D341Med (cell line): ENCODE measurements at places on chromosomes 5 and 9.
A peak's percentile ranks its signal among the peaks of the same experiment; 100 is the strongest.

DNA sequence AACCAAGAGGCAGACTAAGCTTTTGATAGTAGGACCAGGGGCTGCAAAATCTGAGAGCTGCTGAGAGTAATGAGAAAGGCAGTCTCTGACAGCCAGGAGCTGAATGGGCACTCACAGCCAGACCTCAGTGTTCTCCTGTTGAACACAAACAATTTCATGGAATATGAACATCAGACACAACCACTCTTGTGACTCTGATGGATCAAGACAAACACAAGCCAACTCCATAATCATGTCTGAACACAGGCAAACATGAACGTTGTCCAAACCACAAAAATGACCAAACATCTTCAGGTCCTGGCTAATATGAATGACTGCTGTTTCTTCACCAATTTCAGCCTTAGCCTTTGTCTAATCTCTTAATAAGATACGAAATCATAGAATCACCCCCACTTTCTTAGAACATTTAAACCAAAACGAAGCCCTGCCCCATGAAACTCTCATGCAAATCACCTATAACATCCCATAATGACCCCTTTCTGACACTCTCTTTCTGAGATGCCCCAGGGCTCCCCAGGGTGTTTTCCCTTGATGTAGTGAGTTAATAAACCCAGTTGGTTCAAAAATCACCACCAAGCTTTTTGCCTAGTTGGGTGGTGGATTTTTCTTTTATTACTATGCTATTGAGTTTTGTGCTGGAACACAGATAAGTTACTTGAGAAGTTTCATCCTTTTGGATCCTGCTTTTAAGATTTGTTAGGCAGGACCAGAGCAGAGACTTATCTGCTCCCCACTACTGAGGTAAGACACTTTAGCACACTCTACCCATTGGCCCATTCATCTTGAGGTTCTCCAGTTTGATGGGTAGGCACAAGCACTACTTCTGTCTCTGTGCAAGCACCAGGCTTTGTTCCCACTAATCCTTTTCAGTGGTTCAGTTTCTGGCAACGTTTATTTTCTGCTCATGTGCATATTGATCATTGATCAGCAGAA is 5.9 kb upstream of the ERAP2 start:
- no peak for DNase-seq

DNA sequence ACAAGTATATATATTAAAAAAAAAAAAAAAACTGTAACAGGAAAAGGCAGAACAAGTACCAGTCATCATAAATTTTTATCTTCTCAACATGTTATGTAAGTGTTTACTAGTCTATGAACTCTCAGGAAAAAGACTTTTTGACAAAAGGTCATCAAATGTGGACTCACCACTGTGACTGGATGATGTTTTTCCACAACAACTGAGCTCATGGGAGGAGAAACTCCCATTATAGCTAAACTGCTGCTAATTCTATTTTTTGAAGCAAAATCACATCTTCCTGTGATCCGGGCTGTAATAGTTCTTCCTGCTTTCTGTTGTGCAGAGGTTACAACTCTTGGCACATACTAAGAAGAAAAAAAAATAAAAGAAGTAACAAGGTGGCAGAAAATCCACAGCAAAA is 39.6 kb downstream of the POC5 start:
- DNase-seq = no peak

- DNase-seq = no peak
These were observed 314.2 kb downstream of the CDK5RAP2 start for GRCh38 chr9:120265791-120266190.

DNA sequence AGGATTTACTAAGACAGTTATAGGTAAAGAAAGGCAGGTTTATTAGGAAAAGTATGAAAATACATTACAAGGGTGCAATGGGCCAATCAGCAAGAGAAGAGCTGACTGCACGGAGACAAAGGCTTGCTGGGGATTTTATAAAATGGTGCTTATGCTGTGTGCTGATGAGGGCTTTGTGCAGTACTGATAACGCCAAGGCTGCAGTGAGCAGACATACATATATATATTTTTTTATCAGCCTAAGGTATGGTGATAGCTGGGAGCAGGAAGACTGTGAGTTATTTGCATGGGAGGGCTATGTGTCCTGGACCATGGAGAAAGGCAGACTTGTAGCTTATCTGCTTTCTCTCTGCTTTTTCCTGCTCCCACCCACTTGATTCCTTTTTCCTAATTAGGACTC is 208.1 kb upstream of the ACTBL2 start:
- no peak for DNase-seq

DNA sequence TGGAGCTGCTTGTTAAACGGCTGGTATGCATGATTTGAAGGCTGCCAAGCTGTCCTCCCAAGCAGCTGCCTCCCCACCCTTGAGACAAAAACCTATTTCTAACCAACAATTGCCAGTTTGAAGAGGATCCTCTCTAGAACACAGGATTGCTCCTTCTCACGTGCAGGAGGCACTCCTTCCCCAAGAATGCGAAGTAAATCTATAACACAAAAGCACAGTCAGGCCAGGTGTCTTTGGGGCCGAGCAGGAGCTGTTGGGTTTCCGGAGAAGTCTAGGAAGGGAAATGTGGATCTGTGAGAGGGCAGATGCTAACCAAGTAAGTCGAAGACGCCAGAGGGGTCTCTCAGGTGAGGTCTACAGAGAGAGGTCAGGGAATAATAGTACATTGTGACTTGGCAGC is 35.4 kb upstream of the GNPDA1 start:
- no peak for DNase-seq

- no peak for DNase-seq
These were observed 49.4 kb downstream of the ASTN2 start for GRCh38 chr9:117365438-117365837.

- DNase-seq = no peak
These were observed 161.9 kb upstream of the RAI14 start for GRCh38 chr5:34494111-34494755.

GRCh38 chr5:159071382-159071781 is 28.3 kb downstream of the EBF1 start:
- DNase-seq = no peak

GRCh38 chr5:662751-663435 is 30.3 kb downstream of the TPPP start:
- DNase-seq = no peak

DNA sequence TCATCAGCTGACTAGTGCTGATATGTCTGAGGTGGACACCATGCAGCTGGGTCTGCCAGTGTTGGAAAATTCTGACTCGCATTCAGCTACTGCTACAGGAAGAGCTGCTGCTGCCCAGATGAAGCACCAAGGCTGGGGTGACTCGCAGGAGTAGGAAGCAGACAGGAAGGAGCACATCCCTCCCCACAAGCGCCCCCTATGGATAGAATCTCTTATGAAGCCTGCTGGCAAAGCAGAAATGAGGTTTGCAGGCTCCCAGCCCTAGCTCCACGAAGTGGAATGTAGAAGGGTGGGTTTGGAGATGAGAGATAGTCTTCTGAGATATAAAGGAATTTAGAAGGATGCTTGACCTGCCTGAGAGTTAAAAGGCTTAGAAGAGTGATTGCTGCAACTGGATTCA is 443.0 kb downstream of the ACTL7B start:
- DNase-seq = peak; percentile 30

DNA sequence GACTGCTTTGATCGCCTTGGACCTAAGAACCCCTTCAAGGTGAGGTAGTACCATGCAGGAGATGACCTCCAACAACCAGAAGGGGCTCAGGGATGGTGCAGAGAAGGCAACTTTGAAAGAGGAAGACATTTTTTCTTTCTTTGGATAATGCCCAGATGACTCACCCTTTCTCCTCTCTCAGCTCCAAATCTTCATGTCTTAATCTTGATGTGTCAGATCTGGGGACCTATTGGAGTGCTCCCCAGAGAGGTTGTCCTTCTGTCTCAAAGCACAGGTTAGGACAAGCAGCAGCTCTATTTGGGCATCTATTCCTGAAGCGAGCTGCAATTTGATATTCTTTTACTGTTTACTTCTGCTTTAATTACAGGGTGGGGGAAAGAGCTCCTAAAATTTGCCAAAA is 229.9 kb upstream of the MAP3K1 start:
- DNase-seq = no peak

- DNase-seq = no peak
These were observed 21.5 kb upstream of the AKNA start for GRCh38 chr9:114409103-114409780.

DNA sequence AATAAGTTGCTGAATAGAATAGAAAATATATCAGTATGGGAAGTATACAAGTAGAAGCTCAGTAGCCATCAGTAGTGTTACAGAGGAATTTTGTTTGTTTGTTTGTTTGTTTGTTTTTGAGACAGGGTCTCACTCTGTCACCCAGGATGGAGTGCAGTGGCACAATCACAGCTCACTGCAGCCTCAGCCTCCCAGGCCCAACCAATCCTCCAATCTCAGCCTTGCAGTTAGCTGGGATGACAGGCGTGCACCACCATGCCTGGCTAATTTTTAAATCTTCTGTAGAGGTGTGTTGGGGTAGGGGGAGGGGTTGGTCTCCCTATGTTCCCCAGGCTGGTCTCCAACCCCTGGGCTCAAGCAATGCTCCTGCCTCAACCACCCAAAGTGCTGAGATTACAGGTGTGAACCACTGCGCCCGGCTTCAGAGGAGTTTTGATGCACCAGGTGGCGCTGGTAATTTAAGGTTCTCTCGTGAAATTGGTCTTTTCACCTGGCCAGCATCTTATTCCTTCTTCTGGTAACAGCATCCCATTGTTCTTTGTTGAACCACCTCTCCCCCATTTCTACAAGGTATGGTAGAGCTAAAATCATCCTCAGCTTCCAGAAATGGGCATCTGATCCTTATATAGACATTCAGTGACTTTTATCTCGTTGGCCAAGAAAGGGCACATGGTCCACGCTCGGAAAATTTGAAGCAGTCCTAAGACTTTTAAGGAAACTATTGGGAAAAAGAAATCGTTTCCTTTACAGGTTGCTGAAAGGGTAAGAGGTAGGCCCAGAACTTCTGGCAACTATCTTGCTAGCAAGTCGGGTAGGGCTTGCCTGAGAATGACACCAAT is 157.1 kb downstream of the ARRDC3 start:
- peak; percentile 53 for DNase-seq

DNA sequence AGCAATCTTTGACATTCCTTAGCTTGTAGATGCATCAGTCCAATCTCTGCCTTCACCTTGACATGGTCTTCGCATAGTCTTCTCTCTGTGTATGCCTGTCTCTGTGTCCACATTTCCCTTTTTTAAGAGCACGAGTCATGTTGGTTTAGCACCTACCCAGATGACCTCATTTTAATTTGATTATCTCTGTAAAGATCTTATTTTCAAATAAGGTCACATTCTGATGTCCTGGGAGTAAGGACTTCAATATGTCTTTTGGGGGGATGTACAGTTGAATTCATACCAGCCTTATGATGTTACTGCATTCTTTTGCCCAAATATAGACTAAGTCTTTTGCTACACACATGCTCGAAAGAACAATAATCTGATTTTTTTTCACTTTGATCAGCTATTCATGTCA is 6.9 kb downstream of the KCTD16 start:
- no peak for DNase-seq

GRCh38 chr5:132457371-132458225 is 33.0 kb downstream of the IRF1 start:
- DNase-seq = no peak

DNA sequence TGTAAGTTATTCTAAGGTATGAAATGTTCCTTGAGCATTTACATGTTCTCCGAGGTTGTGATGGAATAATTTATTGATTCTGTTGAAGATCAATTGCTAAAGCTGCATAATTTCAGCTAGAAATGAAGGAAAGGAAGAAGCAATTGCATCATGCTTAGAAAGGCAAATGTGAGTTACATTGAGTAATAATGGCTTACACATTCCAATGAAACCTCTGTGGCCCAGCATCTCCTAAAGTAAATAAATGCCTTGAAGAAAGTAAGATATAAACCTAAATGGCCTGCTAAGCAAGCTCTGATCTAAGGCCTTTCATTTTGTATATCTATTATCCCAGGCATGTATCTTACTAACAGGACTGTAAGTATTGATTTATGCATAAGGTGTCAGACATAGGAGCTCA is 677.3 kb upstream of the RGMB start:
- DNase-seq = no peak

GRCh38 chr5:171667341-171668096 is 118.1 kb upstream of the SMIM23 start:
- DNase-seq = peak; percentile 36
